ENCODE measurements at places on chromosomes 1 and 21.
A peak's percentile ranks its signal among the peaks of the same experiment; 100 is the strongest.

GRCh38 chr1:114314098-114314497 lies 160.4 kb upstream of the SYT6 start:
- peak; percentile 56 for DNase-seq

DNA sequence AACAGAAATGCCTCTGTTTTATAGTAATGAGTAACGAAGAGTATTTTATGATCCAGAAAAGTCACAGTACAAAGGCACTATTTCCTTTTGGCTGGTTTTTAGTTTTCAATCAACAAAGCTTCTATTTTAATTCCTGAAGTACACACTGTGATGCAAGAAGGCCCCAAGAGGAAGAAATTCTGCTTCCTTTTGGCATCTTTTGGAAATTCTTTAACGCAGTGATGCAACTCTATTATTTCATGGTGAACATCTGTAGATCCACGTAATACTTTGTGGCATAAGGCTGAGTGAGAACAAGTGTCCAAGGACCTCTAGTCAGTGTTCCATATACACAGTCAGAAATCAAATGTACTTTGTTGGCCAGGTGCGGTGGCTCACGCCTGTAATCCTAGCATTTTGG lies 137.5 kb downstream of the TGFB2 start:
- DNase-seq: peak; percentile 63

GRCh38 chr1:236051242-236051791 lies 13.6 kb downstream of the NID1 start:
- DNase-seq: no peak

- no peak for DNase-seq
Measured at GRCh38 chr1:210374600-210374953, 45.9 kb downstream of the HHAT start.

DNA sequence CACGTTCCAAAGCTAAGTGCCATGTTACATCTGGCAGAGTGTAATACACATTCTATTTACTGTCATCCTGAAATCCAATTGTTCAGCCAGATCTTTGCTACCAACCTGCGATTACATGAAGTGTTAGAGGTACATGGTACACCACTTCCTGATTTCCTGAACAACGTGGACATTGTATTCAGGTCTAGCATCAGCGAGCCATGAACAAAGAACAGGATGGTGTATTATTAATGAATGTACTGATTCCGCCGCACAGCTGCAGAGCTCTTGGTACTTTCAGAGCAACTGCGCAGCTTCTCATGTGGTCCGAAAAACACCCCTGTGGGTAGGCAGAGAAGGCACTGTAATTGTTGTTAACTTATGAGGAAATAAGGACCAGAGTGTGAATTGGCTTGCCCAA lies 511.4 kb downstream of the AJAP1 start:
- DNase-seq: no peak

DNA sequence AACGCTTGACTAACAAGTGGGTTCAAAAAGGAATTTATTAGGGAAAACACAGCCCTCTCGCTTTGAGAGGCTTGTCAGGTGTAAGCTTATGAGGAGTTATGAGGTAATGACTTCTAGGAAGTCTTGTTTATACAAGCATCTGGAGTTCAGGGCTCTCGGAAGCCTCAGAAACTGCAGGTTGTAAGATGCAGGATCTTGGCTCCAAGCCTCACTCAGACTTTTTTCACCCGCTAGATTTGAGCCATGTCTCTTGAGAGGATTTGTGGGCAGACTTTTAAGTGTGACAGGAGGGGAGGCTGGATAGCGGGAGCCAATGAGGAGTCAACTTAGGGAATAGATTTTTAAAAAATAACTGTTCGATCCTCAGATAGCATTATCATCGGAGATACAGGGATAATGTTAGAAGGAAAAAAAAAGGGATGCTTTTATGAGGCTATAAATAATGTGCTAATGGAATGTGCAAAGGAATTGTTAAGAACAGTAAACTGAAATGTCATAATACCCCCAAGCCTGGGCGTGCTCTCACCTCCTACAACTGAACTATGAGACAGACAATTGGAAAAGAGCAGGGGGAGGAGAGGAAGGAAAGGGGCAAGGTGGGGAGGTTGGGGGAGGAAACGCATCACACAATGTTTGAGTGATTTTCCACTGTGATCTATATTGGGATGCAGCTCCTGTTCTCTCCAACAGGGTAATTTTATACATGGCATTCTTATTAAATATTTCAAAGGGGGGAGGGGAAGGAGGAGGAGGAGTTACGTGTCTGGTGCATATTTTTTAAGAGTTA lies 107.4 kb upstream of the ESRRG start:
- no peak for DNase-seq

DNA sequence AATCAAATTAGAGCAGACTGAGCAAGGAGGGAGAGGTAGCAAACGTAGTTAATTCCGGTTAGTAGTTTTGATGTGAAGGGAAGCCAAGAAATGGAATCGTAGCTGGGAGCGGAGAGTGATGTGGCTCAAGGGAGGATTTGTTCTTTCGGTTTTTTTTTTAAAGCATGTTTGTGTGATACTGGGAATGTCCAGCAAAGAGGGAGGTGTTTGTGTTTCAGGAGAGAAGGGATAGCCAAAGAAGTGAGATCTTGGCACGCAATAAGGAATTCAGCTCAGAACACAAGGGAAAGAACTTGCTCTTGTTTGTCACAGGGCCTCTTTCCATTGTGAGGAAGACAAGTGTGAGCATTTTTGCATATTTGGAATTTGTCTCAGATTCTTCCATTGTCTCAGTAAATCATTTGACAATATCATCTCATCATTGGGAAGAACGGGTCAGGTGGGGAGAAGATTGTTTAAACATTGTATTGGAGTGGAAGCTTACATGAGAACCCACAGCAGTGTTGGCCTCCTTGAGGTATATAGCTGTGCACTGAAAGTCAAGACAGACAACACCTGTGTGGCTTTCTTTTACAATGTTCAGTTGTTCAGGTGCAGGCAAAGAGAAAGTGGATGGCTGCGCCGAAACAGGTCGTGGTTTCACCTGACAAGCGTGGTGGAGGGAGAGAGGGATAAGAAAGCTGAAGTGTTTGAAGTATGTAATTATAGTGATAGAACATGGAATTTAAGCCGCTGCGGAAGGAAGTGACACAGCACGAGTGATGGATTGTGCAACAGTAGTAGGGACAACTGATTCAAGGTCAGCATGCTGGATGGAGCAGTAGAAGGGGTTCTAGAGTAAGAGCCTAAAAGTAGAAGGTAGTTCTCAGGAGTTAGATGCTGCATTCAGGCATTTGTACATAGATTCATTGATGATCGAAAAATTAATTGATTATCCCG lies 25.4 kb downstream of the FMN2 start:
- DNase-seq: no peak

DNA sequence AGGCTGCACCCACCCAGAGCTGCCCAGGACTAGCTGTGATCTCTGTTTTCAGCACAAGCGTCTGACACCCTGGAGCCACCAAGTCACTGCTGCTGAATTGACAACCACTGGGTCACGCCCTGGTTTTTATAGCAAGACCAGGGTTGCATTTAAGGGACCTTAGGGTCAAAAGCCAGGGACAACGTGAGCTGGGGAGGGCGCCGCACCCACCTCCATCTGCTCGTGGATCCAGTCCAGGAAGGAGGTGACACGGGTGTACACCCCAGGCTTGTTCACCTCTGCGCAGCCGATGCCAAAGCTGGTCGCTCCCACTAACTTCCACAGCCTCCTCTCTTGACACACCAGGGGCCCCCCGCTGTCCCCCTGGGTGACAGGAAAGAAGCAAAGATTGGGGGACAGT lies 9.2 kb upstream of the TFF1 start:
- no peak for DNase-seq

GRCh38 chr1:41708332-41708731 lies 210.4 kb downstream of the HIVEP3 start:
- DNase-seq: no peak

GRCh38 chr1:108742253-108742652 lies 4.2 kb upstream of the STXBP3 start:
- no peak for DNase-seq

DNA sequence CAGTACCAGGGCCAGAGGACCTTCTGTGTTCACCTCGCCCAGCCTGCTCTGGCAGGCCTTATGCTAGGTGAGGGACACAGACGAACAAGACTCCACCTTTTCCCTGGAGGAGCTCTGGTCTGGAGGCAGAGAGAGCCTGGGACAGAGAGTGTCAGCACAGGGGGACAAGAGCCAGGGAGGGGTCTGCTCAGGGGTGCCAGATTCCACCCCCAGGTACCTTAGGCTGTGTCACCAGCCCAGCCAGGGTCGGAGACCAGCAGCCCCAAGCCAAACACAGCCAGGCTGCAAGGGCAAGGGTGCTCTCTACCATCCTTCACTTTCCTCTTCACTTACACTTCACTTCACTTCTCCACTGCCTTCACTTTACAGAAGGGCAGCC lies 4.3 kb upstream of the LRP8 start:
- DNase-seq: no peak
